ENCODE measurements at places on chromosomes 6 and 20. TPM values are rescaled to one million over a fixed set of nuclear protein-coding genes. Genes with fewer than 3 reads are reported as not detected.

FNDC11 gene
- 0.16 TPM for total RNA-seq

ATP6V1G2 gene
- 0.89 TPM for total RNA-seq

TUBE1 gene
- 24.3 TPM for total RNA-seq

ULBP2 gene
- 0.40 TPM for total RNA-seq

GGTLC1 gene
- not detected for total RNA-seq

LY6G6C gene
- not detected for total RNA-seq

SF3B5 gene
- 217 TPM for total RNA-seq

MTFR2 gene
- total RNA-seq, result 24.6 TPM

ASIP gene
- total RNA-seq, result not detected

PCED1A gene
- 23.4 TPM for total RNA-seq

PTK6 gene
- 0.35 TPM for total RNA-seq

PSORS1C1 gene
- not detected for total RNA-seq

ZBTB46 gene
- 1.0 TPM for total RNA-seq

Measured in activated CD4-positive, alpha-beta T cell treated with anti-CD3 and anti-CD28 coated beads, Interleukin-2, amount 10 ng/mL, durations not matched to agents 24 days and 14 days (primary cell).